ENCODE measurements at places on chromosomes 4 and X.
A peak's percentile ranks its signal among the peaks of the same experiment; 100 is the strongest.

- no peak for DNase-seq
Observed at GRCh38 chrX:53440101-53440500, 5.9 kb upstream of the HSD17B10 start.

GRCh38 chr4:104859601-104860237 is 287.0 kb upstream of the TET2 start:
- no peak for DNase-seq

DNA sequence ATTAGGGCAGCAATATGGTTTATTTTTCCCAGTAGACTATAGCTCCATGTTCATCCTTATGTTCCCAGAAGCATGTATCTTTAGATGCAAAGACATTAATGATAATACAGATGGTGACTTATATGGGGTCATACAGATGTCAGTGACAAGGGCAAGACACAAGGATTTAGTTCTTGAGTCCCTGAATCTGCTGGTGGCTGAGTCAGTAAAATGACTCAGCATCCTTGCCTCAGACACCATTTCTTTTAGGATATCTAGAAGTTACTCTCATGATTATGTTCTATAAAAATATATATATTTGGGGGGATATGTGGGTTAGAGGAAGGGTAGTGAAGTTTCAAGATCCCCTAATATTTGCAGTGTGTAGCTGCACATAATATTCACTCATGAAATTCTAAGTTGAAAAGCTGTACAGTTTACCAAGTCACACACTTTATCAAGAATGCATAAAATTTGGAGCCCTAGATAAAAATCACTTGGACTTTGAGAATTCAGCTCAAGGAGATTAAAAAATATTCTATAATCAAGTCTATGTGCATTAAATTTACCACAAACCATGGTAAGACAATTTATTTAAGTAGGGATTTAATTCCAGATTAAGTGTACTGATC is 101.9 kb downstream of the LNX1 start:
- DNase-seq = no peak

DNA sequence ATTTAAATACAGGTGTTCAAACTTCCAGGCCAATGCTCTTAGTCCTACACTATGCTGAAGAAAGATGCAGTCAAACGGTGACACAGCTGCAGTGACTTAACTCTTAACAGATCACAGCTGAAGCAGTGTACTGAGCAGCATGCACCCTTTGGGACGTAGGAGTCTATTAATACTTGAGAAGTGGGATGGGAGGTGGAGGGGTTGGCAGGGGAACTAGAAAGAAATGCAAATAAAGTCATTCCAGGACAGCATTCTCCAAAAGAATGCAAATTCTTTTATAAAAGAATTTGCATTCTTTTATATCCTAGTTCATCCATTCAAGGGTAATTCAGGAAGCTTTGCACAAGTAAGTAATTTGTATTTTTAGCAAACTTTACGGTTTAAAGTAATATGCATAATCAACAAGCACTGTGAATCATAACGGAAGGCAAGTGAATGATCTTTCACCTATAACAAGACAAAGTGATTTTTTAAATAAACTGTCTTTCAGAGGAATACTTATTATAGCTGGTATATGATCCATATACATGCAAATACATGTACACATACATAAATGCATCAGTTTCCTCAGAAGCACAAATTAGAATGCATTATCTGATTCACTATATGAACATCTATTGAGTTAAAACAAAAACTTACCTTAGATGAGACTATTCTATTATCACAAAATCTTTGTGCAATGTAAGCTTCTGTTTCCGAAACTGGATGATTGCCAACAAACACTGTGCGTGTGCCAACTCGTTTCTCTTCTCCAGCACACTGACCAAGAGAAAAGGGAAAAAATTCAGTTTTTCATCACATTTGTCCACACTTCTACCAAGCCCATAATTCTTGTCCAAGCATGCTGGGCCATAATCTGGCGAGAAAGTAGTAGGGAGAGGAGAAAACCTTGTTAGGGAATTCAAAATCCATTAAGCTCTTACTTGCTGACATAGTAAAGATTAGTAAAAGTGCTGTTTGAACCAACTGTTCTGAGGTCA is 106.5 kb downstream of the ATP11C start:
- peak; percentile 84 for DNase-seq

DNA sequence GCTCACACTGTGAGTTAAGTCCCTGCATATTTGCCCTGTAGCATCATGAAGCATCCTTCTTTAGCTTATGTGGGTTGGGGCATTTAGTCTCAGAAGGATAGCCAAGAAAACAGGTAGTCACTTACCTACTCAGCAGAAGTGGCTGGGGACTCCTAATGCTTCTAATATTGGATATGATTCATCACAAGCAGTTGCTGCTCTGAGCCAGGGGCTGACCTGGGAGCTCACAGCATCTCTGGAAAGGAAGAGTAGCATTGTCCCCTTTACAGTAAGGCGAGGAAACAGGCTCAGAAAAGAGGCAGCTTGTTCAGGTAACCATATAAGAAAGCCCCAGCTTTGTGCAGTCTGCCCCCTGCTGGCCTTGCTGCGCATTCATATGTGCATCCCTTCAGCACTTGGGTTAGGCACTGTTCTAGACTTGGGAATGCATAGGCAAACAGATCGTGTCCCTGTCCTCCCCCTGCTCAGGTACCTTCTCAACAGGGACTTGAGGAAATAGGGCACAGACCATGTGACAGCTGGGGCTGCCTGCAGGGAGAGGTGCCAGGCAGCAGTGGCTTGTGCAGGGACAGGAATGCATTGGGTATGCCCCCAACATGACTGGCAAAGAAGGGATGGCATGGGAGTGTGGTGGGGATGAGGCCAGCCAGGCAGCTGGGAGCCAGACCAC is 35.7 kb upstream of the TBC1D14 start:
- peak; percentile 23 for DNase-seq

GRCh38 chrX:40006106-40007017 is 91.4 kb downstream of the BCOR start:
- no peak for DNase-seq

DNA sequence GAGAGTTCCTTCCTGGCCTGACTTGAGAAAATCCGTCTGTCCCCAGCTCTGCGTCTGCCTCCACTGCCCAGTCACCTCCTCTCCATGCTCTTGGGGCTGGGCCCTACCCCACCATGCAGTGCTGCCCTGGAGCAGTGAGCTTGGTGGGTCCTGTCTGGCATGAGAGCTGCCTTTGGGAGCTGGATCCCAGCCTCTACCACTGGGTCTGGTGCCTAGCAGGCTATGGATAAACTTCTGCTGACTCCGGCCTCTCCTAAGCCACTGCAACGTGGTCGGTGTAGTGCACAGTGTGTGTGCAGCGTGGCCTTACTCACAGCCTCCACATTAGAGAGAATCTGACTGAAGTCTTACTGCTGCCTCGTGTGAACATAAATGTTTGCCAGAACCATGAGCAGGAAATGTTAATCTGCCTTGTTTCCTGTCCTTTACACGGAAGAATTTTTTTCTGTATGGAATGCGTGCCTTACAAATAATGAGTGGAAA is 47.6 kb downstream of the HTT start:
- DNase-seq = peak; percentile 25
